Activated CD8-positive, alpha-beta memory T cell treated with anti-CD3 and anti-CD28 coated beads, Interleukin-2, amount 50 U/mL, for 48 hours (primary cell): ENCODE measurements at places on chromosomes 2 and 18.
A peak's percentile ranks its signal among the peaks of the same experiment; 100 is the strongest.

GRCh38 chr18:77092104-77093066, 40.2 kb downstream of the MBP start:
- DNase-seq: peak; percentile 46

- DNase-seq: no peak
These were observed 606.2 kb upstream of the ZEB2 start for GRCh38 chr2:145126146-145126545.

DNA sequence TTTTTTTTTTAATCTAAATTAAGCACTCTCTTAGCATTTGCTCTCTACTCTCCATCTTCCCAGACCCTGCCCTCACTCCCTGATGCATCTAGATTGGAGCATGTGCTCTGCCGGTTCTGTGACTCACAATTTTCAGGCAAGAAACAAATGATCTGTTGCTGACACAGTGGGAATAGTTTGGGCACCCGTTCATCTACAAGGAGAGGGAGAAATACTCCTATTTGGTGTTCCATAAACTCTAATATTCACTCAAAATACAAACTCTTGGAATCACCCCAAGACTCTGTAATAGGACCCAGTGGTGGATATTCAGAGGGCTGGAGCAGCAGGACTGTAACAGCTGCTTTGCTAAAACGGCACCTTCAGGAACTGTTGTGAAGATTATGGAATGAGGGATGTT, 37.1 kb upstream of the LINC00305 start:
- no peak for DNase-seq

DNA sequence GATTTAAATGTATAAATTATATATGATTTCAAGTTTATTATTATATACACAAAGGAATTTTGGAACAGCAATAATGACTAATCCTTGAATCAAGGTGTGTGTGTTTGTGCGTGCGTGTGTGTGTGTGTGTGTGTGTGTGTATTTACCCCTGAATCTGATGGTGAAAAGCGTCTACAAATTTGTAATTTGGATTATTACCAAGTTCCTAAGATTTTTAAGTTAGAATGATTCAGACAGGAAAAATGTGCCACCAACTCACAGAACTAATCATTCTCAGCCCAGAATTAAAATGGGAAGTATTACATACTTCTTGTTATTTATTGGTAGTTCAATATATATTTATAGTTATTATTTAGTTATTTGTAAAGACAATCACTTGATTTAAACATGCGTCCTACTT, 12.3 kb downstream of the CALCRL start:
- DNase-seq: no peak

GRCh38 chr18:75057169-75057960, 151.6 kb downstream of the PTGR3 start:
- DNase-seq: no peak

- no peak for DNase-seq
These were observed 182.8 kb upstream of the AGAP1 start for GRCh38 chr2:235311044-235311443.

GRCh38 chr2:236943841-236944513, 141.7 kb upstream of the COPS8 start:
- no peak for DNase-seq

GRCh38 chr18:62289047-62289446, 36.1 kb upstream of the TNFRSF11A start:
- DNase-seq: no peak

- DNase-seq: no peak
These were observed 177.2 kb downstream of the MYO3B start for GRCh38 chr2:170354855-170355780.

- no peak for DNase-seq
These were observed 326.3 kb upstream of the MC4R start for GRCh38 chr18:60698901-60699300.

- no peak for DNase-seq
These were observed 27.9 kb upstream of the TYMS start for GRCh38 chr18:629269-630150.

GRCh38 chr18:25832001-25832604, 258.3 kb downstream of the SS18 start:
- DNase-seq: peak; percentile 61

DNA sequence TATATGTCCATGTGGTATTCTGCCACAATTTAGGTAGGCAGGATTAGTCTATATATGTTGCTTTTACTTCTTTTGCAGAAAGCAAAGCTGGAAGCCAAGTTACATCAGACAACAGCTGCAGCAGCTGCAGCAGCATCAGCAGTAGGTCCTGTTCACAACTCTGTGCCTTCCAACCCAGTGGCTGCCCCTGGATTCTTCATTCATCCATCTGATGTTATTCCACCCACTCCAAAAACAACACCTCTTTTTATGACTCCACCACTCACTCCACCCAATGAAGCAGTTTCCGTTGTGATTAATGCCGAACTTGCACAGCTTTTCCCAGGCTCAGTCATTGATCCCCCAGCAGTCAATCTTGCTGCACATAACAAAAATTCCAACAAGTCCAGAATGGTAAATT, 107.6 kb downstream of the BIRC6 start:
- no peak for DNase-seq

GRCh38 chr2:19745318-19746136, 156.3 kb downstream of the TTC32 start:
- DNase-seq: peak; percentile 23

DNA sequence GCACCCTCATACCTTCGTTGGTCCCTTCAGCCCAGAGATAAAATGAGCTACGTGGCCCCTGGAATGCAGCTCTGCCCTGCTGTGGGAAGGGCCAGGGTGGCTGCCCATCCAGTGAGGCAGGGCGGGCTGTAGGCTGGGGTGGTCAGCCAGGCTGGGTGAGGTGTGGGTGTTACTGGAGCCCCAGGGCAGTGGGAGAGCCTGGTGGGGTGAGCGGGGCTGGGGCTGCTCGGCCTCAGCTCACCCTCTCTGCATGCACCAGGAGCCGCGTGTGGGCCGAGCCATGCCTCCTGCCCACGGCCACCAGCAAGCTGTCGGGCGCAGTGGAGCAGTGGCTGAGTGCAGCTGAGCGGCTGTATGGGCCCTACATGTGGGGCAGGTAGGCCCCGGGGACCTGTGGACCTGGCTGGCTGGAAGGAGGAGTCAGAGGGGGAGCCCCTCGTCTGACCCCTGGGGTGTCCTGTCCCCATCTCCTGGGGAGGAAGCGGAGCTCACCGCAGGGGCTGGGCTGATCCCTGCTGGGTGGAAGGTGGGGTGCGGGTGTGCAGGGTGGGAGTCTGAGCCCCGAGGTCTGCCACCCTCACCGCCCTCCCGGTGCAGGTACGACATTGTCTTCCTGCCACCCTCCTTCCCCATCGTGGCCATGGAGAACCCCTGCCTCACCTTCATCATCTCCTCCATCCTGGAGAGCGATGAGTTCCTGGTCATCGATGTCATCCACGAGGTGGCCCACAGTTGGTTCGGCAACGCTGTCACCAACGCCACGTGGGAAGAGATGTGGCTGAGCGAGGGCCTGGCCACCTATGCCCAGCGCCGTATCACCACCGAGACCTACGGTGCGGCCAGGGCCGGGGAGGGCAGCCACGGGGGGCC, 5.5 kb downstream of the RNPEPL1 start:
- DNase-seq: no peak

- DNase-seq: no peak
These were observed 218.0 kb upstream of the TRIB2 start for GRCh38 chr2:12498704-12499103.

DNA sequence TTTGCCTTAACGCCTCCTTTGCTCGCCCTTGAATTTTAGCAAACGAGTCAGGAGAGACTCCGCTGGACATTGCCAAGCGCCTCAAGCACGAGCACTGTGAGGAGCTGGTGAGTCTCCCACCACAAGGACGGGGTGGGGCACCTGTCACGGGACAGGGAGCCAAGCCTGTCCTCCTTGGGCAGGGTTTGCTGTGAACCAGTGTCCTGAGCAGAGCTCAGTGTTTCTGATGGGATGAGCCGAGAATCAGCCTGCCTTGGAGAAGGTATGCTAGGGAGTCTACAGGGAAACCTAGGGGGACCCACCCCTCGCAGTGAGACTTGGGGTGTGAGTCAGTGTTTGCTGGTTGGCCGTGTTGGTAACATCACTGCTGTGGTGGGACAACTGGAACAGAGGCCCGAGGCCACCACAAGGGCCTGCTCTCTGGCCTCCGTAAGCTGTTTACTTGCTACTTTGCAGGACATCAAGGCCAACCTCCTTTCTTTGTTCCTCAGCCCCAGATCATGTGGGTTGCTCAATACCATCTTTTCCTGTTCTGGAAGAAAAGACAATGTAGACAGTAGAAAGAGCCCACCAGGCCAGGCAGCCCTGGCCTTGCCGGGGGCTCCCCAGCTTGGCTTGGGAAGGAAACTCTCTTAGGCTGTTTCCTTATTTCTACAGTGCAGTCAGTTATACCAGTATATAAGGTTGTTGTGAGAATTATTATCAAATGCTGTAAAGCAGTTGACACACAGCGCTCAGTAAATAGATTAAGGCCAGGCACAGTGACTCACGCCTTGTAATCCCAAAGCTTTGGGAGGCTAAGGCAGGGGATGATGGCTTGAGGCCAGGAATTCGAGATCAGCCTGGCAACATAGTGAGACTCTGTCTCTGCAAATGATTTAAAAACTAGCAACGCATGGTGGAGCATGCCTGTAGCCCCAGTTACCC, 42.4 kb downstream of the ITGB1BP1 start:
- no peak for DNase-seq

- no peak for DNase-seq
These were observed 616.6 kb downstream of the ZEB2 start for GRCh38 chr2:143903172-143903856.
